Stomach (tissue), 19 donors: ENCODE measurements at places on chromosomes 1 and 21. TPM values are rescaled to one million over a fixed set of nuclear protein-coding genes. Genes with fewer than 3 reads are reported as not detected.

DNA sequence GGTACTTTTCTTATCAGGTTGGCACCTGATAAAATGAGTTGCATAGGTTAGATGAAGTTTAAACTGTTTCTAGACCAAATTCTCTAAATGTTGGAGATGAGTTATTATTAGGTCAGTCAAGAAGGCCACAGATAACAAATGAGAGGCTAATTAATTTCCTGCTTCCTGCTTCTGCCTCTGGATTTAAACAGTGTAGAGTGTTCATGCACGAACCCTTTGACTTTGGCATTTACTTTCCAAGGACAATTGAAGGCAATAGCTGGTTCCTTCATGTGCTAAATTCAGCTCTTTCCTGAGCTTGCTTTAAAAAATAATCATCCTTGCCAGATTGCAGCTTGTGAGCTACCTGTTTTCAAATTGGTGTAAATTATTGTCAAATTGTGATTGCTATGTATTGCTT lies 80.6 kb downstream of the RASAL2 start:
- DNase-seq = no peak

DNA sequence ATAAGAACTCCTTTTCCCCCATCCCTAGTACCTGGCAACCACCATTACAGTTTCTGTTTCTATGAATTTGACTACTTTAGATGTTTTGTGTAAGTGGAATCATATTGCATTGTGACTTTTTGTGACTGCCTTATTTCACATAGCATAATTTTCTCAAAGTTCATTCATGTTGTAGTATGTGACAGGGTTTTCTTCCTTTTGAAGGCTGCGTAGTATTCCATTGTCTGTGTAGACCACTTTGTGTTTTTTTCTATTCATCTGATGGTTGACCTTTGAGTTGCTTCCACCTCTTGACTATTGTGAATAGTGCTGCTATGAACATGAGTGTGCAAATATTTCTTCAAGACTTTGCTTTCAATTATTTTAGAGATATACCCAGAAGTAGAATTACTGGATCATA lies 225.8 kb upstream of the L1TD1 start:
- DNase-seq = no peak

DNA sequence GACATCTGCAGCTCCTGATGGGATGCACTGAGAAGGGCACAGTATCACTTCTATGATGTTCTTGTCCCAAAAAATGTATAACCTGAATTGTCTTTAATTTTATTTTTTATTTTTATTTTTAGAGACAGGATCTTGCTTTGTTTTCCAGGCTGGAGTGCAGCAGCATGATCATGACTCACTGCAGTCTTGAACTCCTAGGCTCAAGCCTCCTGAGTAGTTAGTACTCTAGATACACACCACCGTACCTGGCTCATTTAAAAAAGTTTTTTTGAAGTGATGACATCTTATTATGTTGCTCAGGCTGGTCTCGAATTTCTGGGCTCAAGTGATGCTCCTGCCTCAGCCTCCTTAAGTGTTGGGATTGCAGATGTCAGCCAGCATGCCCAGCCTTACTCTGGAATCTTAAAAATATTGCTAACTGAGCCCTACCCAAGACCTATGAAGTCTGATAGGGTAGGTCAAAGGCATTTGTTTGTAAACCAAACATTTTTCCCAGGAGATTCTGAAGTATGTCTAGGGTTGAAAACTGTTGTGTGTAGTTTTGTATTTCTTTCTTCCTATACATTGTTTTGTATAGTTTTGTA lies 68.9 kb downstream of the ATF6 start:
- no peak for DNase-seq

DNA sequence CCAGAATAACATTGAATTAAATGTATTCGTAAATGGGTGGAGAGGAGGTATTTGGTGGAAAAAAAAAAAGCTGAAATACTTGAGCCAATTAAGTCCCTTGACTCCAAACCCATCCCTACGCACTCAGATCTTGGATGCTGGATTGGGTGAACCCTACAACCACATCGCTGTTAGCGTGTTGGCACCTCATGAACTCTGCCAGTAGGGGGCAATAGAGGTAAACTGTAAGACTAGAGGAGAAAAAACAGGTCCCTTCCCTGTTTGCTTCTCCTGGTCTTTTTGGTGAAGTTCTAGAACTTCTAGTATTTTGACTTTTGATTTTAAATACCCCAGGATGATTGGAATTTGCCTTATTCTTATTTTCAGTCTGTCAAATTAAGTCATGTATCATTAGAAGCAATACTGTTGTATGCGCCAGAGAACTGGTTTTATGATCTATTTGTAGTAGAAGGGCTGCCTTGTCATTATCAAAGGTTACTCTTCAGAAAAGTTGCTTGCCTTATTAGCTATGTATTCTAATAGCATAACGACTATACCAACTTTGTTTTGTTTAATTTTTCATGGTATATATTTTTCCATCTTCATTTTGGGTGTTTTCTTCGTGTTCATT lies 1.9 kb upstream of the OR13G1 start:
- DNase-seq = peak; percentile 42

DNA sequence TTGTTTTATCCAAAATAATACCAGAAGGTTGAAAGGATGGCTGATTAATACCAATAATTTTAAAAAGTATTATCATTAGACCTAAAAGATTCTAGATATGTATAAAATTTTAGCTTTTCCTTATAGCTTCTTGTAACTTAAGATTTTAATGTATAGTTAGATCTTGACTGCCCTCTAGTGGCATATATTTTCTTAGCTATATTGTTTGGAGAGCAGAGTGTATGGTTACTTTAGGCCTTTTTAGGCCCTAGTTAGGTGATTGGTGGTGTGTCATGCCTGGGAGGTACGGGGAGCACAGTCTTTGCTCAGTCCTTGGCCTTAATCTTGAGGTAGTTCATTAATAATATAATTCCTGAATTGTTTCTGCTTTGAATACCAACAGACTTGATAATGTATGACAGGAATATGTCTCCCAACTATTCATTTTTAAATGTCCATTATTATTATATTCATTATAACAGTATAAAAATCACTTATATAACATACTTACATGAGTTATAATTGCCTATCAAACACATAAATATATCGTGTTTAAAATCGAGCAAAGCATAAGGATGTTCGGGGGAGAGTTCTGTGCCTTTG lies 328.4 kb downstream of the ZP4 start:
- DNase-seq = peak; percentile 82

DNA sequence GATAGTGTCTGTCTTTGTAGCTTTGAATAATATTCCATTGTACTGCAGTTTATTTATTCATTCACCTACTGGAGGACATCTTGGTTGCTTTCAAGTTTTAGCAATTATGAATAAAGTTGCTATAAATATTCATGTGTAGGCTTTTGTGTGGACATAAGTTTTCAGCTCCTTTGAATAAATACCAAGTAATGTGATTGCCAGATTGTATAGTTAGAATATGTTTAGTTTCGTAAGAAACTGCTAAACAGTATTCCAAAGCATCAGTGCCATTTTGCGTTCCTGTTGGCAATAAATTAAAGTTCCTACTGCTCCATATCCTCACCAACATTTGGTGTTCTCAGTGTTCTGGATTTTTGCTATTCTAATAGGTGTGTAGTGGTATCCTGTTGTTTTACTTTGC lies 311.7 kb upstream of the FMN2 start:
- no peak for DNase-seq

Gene ANGEL2
- 6.6 TPM for polyA plus RNA-seq

DNA sequence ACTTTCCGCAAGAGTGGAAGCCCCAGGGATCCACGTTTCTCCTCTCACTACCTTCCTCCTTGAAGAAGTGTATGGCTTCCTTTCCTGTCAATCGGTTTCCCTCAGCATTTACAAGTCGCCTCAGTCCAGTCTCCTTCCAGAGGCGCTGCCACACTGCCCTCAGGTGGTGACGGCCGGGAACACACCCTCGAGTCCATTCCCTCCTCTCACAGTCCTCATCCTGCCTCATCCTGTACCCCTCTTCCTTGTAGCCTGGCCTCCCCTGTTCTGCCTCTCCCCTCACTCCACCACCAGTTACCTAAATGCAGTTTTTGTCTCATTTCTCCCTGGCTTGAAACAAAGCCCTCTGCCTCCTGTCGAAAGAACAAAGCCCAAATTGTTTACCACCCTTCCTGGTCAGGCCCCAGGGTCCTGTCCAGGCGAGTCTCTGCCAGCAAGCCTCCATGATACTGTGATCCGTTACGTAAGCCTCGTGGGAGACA lies 23.2 kb upstream of the LSM10 start:
- DNase-seq = peak; percentile 94

Gene OLIG2
- not detected for polyA plus RNA-seq

- no peak for DNase-seq
Observed at GRCh38 chr1:157671895-157672294, 28.7 kb downstream of the FCRL3 start.

Gene GBP1
- 27.5 TPM for polyA plus RNA-seq

- no peak for DNase-seq
Observed at GRCh38 chr1:225415307-225415706, 12.5 kb downstream of the LBR start.

- no peak for DNase-seq
Observed at GRCh38 chr1:155160128-155160527, 13.0 kb downstream of the KRTCAP2 start.

DNA sequence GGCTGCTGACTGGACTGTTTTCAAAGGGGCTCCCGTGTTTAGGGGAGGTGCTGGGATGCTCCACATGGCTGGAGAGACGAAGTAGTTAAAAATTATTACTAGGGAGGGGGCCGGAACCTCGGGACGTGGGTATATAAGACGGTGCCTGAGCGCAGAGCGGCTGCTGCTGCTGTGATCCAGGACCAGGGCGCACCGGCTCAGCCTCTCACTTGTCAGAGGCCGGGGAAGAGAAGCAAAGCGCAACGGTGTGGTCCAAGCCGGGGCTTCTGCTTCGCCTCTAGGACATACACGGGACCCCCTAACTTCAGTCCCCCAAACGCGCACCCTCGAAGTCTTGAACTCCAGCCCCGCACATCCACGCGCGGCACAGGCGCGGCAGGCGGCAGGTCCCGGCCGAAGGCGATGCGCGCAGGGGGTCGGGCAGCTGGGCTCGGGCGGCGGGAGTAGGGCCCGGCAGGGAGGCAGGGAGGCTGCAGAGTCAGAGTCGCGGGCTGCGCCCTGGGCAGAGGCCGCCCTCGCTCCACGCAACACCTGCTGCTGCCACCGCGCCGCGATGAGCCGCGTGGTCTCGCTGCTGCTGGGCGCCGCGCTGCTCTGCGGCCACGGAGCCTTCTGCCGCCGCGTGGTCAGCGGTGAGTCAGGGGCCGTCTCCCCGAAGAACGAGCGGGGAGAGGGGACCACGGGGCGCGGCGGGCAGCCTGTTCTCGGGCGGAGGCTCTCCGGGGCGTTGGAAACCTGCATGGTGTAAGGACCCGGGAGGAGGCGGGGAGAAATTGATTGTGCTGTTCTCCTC lies at the start of gene CHODL:
Gene CHODL, plus strand, starts transcription at position 163 of the 793 bp plus-strand sequence. Its CDS starts 391 bp downstream, at position 554.
- no peak for DNase-seq

GRCh38 chr1:10378081-10378841 lies 20.6 kb upstream of the PGD start:
- DNase-seq = peak; percentile 65

Gene TMEM54
- polyA plus RNA-seq = 104 TPM

DNA sequence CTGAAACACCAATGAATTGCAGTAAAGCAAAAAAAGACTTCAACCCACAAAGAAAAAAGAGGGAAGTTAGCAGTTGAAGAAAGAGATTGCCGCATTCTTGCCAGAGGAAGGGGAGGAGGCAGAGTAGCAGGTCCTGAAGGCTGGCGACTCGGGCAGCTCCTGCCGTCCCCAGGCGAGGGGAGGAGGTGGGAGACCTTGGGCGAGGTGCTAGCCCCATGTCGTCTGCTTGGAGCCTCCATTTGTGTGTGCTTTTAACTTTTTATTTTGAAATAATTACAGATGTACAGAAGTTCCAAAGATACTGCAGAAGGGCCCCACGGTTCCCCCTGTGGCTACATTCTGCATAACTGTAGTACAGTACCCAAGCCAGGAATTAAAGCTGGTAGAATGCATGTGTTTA lies 6.7 kb downstream of the TRPM2 start:
- no peak for DNase-seq

GRCh38 chr1:63326106-63326472 lies 3.7 kb downstream of the FOXD3 start:
- no peak for DNase-seq

DNA sequence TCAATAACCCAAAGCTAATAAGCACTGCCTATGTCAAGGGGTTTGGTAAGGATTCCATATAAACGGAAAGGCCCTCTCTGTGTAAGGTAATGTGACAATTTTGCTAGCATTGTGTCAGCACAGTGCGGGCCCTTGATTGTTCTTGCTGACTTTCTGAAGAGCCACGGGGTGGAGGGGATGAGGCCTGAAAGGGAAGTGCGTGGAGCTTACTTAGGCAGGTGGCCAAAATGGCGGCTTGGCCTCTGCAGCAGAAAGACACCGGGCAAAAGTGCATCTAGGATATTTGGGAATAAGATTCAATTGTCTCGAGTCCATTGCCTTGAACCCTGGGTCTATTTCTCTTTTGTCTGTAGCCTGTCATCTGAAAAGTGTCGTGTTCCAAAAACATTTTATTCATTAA lies 114.3 kb downstream of the TGFB2 start:
- no peak for DNase-seq

Gene KCNK2
- 5.7 TPM for polyA plus RNA-seq

DNA sequence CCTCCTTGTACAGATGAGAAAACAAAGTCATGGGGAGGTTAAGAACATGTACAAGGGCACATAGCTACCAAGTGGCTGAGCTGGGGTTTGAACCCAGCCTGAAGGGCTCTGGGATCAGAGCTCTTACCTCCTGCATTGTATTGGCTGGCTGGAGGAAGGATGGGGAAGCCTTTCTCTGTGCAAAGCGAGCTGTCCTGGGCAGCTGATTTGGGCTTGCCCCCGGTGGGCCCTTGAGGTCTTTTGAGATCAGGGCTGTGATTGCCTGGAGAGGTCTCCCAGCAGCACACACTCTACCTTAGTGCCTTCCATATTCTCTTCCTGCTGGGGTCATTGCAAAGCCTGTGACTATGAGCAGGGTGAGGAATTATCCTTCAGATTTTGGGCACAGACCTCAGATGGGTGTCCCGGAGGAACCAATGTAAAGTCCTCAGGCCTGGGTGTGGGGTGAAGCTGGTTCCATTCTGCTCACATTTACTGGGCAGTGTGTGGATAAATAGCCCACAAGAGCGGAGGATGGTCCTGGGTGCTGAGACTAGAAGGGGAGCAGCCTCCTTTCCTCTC lies 53.3 kb upstream of the EPS8L3 start:
- DNase-seq = no peak

GRCh38 chr1:154479764-154480421 lies 22.1 kb upstream of the TDRD10 start:
- peak; percentile 61 for DNase-seq

DNA sequence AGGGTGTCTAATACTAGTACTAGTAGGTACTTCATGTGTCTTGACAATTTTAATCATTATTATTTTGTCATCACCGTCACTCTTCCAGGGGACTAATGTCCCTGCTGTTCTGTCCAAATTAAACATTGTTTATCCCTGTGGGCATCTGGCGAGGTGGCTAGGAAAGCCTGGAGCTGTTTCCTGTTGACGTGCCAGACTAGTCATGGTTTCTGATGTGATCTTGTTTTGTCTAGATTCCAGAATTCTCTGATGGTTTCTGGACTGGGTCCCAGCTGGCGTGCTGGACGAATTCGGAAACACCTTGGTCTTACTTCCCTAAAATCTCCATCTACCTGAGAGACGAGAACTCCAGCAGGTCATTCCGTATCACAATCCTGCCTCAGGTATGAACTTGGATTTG lies 66.1 kb upstream of the FAM3B start:
- peak; percentile 63 for DNase-seq
